ENCODE measurements at places on chromosomes 5 and 9.

- DNase-seq, result no peak
These were observed 74.9 kb upstream of the NIPAL4 start for GRCh38 chr5:157384971-157385709.

DNA sequence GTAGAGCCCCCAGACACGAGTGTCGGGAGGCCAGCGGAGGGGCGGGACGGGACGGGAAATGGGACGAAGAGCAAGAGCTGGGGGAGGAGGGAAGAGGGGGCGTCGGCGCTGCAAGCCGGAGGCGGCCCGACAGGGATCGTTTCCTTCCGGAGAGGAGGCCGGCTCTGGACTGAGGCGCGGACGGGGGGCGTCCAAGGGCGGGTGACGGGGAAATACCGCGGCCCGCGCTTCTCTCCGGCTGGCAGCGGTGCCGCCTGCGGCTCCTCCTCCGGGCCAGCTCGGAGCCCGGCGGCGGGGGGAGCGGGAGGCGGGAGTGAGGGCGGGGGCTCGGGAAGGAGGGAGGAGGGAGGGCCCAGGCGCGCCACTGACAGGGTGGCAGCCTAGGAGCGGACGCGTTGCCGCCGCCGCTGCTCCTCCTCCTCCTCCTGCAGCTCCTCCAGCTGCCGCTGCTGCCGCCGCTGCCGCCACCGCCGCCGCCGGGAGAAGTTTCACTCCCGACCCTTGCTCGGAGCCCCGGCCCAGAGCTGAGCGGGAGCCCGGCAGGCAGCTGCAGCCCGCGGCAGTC lies at the start of gene CHSY3:
CHSY3 (plus strand) TSS at position 364 of the 565 bp plus-strand sequence.
- DNase-seq, result no peak

- no peak for DNase-seq
These were observed 182.2 kb upstream of the ANKRD55 start for GRCh38 chr5:56415356-56415765.

GRCh38 chr5:40736103-40736875 lies 19.5 kb downstream of the TTC33 start:
- no peak for DNase-seq

DNA sequence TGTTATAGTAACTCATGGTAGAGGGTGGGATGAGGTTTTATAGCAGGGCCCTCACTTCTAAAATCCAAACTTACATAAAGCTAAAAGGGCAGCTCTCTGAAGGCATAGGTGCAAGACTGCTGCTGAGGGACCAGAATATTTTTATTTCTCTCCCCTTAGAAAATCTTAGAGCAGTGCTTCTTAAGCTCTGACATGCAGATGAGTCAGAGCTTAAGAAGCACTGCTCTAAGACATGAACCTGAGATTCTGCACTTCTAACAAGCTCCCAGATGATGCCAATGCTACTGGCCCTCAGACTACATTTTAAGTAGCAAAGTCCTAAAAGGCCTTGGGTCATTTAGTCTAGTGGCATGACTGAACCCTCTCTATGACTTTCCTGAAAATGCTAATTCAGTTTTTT lies 97.6 kb upstream of the SPRY4 start:
- DNase-seq, result no peak

- DNase-seq, result no peak
These were observed 803.5 kb downstream of the TLE1 start for GRCh38 chr9:80885894-80886293.

DNA sequence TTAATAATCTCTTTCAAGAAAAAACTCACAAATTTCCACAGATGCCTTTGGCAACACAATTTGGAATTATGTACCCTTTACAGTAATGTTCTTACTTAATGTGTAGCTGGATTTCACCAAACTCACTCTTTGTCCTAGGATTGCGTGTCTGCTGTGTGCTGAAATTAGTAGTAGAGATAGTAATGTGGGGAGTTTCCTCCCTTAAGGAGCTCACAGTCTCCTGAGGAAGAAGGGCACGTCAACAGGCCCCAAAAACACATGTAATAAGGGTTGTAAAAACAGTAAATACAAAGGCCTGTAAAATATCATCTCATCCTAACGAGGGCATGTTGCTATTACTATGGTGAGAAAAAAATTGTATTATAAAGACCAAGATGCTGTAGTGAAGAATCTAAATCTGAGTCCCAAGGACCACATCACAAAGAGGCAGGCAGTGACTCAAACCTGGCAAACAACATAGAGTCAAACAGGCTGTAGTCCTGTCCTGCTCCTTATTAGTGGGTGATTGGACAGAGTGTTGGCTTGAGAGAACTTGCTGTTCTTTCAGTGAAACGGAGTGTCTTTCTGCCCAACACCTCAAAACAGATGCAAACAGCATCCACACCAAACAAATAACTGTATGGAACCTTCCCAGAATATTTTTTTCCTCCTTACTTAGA lies 83.2 kb upstream of the PAPPA start:
- DNase-seq, result no peak

DNA sequence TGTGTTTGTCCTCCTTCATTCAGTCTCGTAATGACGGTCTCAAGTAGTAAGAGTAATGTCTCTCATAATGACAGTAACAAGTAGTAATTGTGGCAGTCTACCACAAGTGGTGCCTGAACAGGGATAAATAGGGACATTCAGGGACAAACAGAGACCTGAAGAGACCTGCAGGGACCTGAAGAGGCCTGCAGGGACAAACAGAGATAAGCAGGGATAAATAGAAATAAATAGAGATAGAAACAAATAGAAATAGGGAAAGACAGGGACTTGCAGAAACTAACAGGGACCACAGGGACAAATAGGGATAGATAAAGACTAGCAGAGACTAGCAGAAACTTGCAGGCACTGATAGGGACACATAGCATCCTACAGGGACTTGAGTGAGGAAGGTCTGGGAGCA lies 7.9 kb downstream of the UGT3A2 start:
- DNase-seq, result no peak

DNA sequence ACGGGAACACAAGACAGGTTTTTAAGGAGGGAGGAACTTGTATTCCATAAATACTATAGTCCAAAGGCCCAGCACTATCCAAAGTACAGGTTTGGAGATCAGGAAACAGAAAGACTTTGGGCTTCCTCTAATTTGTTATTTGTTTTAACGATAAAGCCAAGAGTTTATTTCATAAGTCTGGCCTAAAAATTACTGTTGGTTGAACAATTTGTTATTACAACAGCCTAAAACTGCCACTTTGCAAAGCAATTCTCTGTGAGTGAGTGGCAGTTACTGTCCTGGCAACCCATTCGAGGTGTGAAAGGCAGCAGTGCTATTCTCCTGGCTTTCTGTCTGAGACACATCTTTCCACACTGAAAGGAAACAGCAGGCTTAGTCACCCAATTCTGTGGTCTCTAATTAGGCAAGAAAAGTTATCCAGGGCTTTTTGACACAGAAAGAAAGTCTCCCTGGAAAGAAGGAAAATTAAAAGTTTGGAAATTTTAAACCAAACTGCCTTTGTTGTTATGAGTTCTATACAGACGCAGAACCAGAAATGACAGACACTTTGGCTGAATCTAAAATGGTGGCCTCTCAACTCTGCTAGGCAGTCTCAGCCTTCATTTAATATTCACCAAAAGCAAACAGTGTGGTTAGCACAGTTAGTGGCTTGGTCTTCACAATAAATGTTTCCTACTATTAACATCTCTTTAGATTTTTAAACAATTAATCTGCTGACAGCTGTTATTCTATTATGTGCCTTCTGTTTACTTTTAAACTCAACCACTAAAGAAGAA lies 33.9 kb downstream of the PSMB7 start:
- DNase-seq, result no peak

GRCh38 chr5:78416677-78417425 lies 56.4 kb downstream of the SCAMP1 start:
- no peak for DNase-seq

DNA sequence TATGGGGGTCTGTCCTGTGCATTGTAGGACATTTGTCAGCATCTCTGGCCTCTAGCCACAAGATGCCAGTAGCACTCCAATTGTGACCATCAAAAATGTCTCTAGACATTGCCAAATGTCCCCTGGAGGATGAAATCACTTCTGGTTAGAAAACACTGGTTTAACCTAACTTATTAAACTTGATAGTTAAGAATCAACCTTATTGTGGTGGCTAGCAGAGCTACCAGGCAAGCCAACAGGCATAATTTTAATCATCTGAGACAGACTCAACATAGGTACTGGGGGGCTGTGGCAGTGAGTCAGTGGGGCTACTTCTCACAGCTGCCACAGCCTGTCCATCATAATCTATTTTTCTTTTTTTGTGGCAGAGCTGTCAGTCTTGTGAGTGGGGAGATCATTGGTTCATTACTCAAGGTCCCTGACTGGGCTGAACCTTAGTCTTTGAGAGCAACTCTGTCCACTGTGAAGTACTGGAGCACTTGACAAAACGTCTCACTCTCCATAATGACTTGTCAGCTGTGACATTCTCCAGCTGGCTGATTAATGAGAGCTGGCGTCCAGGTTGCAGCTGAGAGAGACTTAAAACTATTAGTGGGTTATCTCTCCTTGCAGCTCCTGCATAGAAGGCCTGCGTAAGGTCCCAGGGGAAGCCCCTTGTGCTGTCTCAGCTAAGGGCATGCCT lies 107.9 kb downstream of the DCP2 start:
- no peak for DNase-seq

- no peak for DNase-seq
These were observed 153.5 kb upstream of the SH3GL2 start for GRCh38 chr9:17425384-17425783.

- DNase-seq, result no peak
These were observed 87.4 kb upstream of the GNA14 start for GRCh38 chr9:77735494-77735893.

GRCh38 chr5:386432-387341 lies 56.3 kb upstream of the EXOC3 start:
- DNase-seq, result no peak

GRCh38 chr5:62192958-62193357 lies 113.0 kb upstream of the KIF2A start:
- no peak for DNase-seq

- DNase-seq, result no peak
These were observed 7.8 kb upstream of the DNAJC18 start for GRCh38 chr5:139446956-139447779.

GRCh38 chr5:144481861-144482260 lies 311.2 kb downstream of the KCTD16 start:
- DNase-seq, result no peak

DNA sequence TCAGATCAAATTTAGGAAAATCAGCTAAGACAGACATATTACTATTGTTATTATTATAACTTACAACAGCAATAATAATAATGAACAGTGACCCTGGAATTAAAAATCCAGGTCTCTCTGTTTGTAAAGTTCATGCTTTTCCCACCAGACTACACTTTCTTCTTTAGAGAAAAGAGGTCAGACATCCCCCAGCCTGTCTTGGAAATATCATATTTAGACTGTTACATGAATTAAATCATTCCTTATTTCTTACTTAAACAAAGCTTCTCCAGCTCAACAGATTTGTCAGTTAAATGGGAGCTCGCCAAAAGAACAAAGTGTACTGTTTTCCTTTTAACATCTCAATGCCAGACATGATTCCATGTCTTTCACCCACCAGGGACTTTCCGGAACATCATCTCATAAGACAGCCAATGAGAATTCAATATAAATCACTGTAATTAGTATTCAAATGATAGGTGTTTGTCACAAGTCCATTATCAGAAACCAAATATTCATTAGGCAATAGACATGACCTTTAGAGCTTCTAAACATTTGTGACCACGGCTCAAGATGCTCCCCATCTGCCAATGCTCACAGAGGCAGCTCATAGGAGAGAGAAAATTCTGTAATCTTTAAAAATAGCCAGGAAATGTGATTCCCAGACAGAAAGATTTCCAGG lies 351.9 kb downstream of the ENC1 start:
- no peak for DNase-seq

- DNase-seq, result no peak
These were observed 33.2 kb downstream of the MYO10 start for GRCh38 chr5:16902846-16903245.

- no peak for DNase-seq
These were observed 419.7 kb downstream of the CDH10 start for GRCh38 chr5:24225051-24225450.

DNA sequence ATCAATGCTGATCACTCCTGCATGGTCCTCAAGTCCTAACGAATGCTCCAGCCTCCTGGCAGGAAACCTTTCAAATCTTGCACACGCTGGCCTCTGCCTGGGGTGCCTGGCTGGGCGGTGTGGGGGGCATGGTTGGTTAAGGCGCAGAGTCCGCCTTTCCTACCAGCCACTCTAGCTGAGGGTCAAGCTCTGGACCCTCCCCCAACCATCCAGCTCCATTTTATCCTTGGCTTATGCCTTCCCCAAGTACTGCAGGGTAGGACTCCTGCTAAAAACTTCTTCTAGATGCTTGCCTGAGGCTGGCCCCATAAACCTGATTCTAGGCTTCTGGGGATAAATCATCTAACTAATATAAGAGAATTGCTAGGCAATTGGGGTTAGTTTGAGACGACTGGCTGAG lies 808 bp upstream of the MVB12B start:
- no peak for DNase-seq

- no peak for DNase-seq
These were observed 150.0 kb downstream of the NTRK2 start for GRCh38 chr9:84819491-84819991.

GRCh38 chr9:126635661-126636439 lies 22.1 kb downstream of the LMX1B start:
- DNase-seq, result no peak

DNA sequence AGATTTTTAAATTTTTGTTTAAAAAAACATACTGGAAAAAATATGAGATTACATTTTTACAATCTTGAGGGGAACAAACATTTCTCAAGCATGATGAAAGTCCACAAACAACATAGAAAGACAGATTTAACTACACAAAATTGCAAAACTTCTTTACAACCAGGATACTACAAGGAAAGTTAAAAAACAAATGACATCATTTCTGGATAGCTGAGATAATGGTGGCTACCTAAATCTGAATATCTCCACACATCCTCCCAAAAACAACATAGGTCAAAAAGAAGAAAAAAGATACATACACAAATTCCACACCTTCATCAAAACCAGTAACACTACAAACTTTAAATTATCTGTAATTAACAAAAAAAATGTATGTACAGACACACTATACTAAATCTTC lies 120.8 kb upstream of the TNPO1 start:
- DNase-seq, result no peak

- no peak for DNase-seq
These were observed 307.7 kb upstream of the TLE4 start for GRCh38 chr9:79264041-79264440.

- no peak for DNase-seq
These were observed 8.1 kb upstream of the MARCOL start for GRCh38 chr5:148230240-148230639.

DNA sequence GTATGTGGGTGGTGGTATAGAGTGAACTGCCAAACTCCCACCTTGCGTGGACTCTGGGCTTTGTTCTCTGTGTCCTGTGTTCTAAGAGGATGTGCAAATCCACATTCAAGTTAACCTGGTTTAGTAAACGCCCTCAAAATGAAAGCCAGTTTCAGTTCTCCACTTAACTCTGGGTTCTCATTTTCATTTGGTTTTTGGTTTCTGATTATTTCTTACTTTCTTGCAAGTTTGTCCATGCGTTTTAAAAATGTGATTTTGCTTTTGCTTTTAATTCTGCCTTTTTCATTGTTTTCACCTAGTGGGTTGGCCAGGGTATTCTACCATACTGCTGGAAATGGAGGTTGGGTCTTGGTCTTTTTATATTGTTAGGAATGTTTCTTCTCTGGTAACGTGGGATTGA lies 38.2 kb downstream of the GALNT10 start:
- DNase-seq, result no peak

GRCh38 chr5:95331358-95331757 lies 46.5 kb upstream of the MCTP1 start:
- no peak for DNase-seq
